ENCODE measurements at places on chromosomes 13 and 19.

DNA sequence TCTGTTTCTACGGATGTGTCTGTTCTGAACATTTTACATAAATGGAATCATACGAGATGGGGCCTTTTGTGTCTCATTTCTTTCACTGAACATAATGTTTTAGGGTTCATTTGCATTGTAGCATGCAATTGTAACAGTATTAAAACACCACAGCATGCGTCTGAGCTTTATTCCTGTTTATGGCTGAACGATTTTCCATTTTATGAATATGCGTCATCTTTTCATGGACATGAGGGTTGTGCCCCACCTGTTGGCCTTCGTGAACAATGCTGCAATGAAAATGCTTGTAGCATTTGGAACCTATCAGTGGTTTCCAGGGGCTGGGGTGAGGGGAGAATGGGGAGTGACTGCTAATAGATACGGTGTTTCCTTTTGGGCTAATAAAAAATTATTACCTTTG, 5.1 kb downstream of the OR10H1 start:
- no peak for DNase-seq

GRCh38 chr13:78228211-78228610, 309.6 kb upstream of the EDNRB start:
- no peak for DNase-seq

DNA sequence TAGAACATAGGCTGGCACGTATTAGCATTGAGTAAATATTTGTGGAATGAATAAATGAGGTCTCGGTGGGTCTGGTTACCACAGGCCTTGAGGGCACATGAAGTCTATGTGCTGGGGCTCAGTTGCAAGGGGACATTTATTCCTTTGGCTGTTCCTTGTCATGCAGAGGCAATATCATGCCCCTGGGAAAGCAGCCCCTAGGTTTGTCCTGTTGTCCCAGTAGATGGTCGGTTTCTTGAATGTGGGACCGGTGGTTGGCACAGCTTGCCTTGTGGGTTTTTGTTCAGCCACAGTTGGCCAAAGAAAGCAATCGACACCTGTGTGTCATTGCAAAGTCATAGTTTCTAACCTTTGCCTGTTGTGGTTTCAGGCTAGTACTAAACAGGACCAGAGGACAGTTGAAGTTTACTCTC, 24.7 kb upstream of the GPR183 start:
- DNase-seq, result no peak

DNA sequence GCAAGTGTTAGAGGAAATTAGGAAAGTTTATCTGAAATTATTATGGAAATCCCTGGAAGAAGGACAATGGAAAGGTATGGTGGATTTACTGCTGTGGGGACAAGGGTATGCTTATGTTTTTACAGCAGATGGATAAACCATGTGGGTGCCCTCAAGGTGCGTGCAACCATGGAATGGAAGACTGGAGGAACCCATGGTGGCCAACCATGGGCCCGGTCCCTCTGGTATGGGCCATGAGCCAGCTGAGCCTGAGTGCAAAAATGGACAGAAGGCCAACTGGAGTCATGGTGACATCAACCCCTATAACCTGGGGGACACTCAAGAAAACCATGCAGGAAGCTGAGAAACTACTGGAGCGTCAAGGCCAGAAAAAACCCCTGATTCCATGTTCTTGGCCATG, 46.1 kb upstream of the ZNF726 start:
- DNase-seq, result no peak

DNA sequence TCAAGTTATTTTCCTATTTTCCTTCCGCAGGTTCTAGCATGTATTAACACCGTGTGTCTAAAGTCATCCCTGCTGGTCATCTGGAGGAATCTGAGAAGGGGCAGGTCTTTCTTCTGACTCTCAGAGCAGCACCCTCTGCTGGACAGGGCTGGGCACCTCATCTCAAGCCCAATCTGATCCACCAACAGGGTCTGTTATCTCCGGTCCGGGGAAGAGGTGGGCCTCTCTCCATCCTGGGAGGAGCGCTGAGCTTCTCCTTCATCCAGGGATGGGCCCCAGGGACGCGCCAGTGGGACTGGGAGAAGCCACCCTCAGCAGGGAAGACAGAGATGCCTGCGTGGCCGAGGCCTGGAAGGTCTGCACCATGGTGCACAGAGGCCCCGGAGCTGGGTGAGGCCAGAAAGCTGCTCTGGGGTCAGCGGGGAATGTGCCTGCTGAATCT, 26.0 kb upstream of the ZNF331 start:
- DNase-seq, result peak; percentile 96

- DNase-seq, result no peak
Observed at GRCh38 chr19:40367577-40368434, 19.3 kb downstream of the PLD3 start.

DNA sequence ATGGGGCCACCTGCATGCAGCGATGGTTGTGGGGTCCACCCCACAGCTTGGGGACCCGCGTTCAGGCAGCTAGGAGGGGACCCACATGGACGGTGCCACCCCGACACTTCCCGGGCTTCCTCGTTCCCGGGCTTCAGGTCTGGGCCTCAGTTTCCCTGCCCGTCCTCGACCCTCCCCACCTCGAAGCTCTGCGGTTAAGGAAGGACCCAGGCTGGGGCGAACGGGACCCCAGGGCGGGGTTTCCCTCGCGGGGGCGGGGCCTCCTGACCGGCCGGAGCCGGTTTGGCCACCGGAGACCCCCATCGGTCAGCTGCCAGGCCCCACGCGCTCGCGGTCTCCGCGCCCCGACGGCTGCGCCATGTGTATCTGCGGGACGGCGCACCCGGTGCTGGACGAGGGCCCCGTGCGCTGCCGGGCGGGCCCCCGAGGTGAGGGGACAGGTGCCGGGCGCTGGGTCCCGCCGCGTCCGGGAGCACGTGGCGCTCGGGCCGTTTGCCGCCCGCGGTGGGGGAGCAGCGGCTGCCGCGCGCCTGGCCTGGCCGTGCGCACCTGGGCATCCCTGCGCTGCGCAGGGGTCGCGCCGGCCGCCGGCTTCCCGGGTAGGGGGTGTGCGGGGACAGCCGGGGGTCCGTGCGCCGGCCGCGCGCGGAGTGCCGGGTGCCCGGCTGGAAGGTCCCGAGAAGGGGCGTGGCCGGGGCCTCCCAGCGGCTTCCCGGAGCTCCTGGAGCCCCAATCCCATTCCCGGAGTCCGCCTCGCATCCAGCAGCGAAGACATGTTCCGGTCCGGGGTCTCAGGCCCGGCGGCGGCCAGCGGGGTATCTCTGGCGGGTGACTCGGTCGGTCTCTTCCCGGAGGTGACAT, 4.2 kb downstream of the ARHGAP45 start:
- peak; percentile 80 for DNase-seq

- no peak for DNase-seq
Observed at GRCh38 chr19:40388481-40388880, 1.5 kb downstream of the HIPK4 start.

GRCh38 chr13:106052200-106052767, 483.2 kb downstream of the EFNB2 start:
- DNase-seq, result peak; percentile 3

- DNase-seq, result no peak
Observed at GRCh38 chr13:24822640-24823039, 58.7 kb downstream of the RNF17 start.

GRCh38 chr13:19056984-19057490, 124.6 kb downstream of the TUBA3C start:
- DNase-seq, result no peak

DNA sequence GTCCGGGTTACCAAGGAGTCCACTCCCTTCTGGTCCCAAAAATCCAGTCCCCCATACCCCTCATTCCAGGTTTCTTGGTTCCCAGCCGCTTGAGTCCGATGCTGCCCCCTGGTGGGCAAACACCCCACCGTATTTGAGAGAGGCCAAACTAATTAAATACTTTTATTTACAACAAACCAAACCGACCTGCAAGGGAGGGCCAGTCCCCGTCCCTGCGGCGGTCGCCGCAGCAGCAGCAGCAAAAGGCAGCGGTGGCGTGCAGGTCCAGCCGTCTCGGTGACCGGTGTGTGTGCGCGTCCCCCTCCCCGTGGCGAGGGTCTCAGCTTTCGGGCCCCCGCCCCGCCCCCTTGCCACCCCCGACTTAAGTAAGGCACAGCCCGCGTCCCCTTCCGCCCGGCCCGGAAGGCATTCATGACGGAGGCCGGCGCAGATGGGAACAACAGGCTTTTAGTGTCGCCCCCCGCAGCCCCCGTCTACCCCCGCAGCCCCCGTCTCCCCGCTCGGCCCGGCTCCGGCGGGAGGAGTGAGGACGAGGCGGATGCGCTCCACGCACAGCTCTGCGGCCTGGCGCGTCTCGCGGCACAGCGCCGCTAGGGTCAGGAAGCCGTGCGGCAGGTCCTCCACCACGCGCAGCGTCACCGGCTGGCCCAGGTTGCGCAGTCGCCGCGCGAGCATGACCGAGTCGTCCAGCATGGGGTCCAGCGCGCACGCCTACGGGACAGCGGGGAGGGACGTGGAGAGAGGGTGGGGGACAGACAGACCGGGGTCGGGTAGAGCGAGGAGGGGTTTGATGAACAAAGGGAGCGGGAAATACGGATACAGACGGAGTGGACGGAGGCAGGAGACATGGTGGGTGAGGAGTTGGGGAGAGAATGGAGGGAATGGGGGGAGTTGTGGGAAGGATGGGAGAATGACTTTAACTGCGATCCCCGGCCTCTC, 11.5 kb upstream of the CNFN start:
- peak; percentile 96 for DNase-seq

DNA sequence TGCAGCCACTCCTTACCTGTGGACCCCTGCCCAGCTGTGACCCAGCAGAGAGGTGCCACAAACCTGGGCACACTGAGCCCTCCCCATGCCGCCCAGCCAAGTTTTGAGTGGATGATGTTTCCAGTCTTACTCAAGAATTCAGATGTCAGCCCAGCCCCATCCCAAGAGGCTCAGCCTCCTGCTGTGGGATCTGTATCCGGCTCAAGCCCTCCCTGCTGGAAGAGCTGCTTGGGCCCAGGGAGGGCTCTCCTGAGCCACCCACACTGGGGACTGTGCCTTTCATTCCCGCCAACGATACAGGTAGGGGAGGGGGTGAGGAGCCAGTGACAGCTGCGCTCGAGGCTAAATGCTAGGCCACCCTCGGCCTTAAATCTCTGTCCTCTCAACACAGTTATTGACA, 5.9 kb upstream of the SLC7A9 start:
- peak; percentile 34 for DNase-seq

- no peak for DNase-seq
Observed at GRCh38 chr13:50069261-50069660, 54.0 kb downstream of the KCNRG start.

GRCh38 chr19:16034180-16034579, 42.1 kb upstream of the TPM4 start:
- no peak for DNase-seq

Data from GM23338 (cell line).